ENCODE measurements at places on chromosomes 6 and 20.

DNA sequence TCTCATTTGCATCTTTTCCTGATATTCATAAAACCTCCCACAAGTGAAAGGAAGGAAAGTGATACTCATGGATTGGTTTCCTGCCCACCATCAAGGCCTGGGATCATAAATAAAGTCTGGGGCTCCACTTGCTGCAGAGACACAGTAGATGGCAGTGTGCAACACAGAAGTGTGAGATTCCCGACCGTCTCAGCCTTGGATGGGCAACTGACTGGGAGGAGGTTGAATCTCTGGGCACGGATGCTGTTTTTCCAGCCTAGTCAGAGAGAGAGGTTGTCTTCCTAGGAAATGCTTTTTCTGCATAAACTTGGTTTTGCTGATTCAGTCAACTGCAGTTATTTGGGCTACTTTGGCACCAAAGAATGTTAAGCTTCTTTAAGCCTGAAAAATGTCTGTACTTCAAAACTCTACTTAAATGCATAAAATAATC, 9.9 kb upstream of the RFPL4B start:
- no peak for DNase-seq

DNA sequence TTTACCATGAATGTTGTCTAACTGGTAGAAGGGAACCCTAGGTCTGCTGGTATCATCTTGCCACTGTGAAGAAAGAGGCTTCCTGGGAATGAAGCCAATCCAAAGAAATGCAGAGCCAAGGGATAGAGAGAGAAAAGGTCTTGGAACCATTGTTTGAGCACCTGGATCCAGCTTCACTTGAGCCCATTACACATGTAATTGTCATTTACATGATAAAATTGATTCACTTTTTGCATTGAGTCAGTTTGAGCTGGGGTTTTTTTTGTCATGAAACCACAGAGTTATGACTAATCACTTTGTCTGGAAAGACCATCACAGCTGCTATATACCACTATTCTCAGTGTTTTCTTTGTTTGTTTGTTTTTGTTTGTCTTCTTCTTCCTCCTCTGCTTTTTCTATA, 112.3 kb downstream of the CBLN4 start:
- no peak for DNase-seq

- no peak for DNase-seq
Measured at GRCh38 chr20:60123096-60123495, 164.9 kb downstream of the CDH26 start.

- DNase-seq, result no peak
Measured at GRCh38 chr6:44415449-44415848, 27.9 kb downstream of the CDC5L start.

DNA sequence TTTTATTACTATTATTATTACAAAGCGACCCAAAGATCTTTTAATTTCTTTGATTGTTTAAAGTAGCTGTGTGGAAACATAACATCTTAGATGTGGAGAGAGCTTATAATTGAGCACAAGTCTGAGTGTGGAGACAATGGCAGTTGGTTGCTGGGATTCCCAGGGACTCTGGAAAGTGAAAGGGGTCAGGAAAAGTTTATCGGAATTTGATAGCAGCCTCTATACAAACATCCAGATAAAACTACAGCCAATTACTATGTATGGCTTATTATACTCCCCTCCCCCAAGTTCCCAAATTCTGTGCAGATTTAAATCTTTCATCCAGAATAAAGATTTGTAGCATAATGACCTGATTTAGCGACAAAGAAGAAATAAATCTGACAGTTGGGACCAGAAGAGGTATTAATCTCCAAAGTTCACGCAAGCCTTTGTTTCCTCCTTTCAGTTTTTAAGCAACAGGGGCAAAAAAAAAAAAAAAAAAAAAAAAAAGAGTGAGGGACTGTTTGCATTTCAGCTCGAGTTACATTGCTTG, 121.4 kb upstream of the MAP3K7 start:
- DNase-seq, result no peak

Measured in activated CD4-positive, alpha-beta T cell treated with anti-CD3 and anti-CD28 coated beads for 48 hours (primary cell).